ENCODE measurements at places on chromosomes 6 and 20.

GRCh38 chr6:12577124-12577850, 139.3 kb upstream of the PHACTR1 start:
- no peak for DNase-seq

DNA sequence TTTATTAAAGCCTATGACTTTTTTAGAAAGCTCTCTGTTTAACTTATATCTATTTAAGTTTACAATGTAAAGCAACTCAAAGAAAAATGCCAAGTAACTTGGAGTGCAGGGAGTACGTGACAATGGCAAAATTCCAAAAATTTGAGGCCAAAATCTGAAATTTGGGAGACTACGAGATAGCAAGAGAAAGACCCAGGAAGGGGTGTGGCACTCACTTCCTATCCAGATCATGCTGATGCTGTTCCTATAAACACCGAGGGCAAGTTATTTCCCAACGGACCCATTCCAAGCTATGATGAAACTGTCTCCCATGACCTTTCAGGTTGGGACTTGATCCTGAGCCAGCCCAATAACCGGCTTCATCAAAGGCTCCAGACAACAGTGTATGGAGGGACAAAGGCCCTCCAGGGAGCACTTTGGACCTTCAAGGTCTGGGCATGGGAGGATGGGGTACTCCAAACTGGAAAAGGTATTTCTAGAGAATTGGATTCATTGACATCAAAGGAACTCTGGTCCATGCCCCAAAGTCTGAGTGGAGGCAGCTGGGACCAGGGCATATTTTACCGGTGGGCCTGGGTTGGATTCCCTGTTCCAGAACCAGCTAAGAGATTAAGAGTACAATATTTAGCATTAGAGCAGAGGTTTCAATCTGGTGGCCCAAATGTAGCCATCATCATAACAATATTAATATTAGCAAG, 15.7 kb upstream of the SLC13A3 start:
- DNase-seq: no peak

DNA sequence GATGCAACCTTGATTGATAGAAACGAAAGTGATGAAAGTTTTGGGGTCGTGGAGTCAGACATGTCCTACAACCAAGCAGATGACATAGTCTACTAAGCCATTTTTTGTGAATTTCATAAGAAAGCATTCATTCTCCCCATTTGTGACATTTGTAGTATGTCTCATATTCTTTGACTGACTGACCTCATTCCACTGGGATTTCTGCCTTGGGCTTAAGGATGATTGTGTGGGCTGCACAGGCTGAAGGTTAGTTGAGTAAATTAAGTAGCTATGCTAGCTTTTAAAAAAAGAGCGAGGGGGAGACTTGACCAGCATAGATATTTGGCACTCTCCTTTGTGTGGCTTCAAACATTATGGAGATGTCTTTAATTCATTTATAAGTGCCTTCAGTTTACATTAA, 28.9 kb downstream of the STMND1 start:
- DNase-seq: no peak

- no peak for DNase-seq
Observed at GRCh38 chr20:40497899-40498691, 190.9 kb downstream of the MAFB start.

DNA sequence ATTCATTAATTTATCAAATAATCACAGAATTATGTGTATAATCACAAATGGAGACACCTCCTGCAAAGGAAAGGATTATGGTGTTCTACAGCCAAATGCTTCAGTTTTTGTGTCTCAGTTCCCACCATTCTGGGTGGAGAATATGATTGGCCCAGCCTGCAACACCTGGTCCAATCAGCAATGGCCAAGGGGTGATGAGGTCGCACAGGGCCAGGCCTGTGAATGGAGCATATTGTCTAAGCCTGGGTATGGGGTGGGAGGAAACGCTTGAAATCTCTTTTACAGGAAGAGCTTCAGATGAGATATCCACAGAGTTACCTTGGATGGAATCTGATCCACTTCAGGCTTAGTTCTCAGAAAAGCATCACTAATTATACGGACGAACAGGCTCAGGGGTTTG, 271.6 kb downstream of the DHX35 start:
- no peak for DNase-seq

DNA sequence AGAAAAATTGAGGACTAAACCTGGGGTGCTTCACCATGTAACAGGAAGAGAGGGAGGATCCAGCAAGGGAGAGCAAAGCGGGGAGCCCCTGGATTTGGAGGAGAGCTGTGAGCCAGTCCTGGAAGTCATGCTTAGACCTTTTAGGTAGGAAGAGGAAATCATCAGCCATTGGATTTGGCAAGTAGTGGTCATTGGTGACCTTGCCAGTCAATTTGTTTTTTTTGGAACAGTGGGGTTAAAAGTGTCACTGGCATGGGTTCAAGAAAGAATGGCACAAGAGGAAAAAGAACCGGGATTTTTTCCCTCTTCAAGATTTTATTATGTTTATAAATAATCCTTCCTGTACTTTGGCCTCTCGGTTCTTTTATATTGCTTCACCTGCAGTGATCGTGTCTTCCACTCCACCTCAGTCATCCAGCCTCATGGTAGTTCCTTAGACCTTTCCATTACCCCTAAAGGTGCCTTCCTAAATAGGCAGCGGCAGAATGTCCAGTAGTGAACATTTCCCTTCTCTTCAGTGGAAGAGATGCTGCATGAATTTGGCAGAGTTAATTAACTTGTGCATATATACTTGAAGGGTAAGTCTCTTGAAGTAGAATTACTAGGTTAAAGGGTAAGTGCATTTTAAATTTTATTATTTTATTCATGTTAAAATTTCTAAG, 124.7 kb downstream of the QKI start:
- no peak for DNase-seq

- peak; percentile 42 for DNase-seq
Observed at GRCh38 chr6:88982720-88983119, 19.3 kb upstream of the RNGTT start.

DNA sequence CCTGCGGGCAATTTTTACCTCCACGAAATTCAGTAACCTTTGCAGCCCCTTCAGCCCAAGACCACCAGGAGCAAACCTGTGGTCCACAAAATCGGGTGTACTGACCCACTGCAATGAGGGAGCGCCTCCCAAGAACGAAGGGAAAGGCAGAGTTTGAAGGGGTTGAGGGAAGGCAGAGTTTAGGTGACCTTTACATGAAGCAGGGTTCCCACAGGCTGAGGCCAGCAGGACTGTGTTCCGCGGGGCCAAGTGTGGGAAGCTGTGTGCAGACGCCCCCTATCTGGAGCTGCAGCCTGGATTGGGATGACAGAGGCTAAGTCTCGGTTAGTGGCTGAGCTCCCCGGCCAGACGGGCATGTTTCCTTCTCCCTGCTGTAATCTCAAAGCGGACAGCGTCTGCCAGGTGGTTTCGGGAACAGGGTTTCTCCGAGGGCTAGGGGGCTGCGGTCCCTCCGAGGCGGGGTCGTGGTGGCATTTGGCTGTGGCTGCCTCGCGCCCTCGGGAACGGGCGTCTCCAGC, 826 bp upstream of the PYGB start:
- no peak for DNase-seq
